A673 (cell line): ENCODE measurements at places on chromosomes 16 and 17. TPM values are rescaled to one million over a fixed set of nuclear protein-coding genes. Genes with fewer than 3 reads are reported as not detected.

ANKS4B gene
- total RNA-seq, result not detected in 2 replicates

DNA sequence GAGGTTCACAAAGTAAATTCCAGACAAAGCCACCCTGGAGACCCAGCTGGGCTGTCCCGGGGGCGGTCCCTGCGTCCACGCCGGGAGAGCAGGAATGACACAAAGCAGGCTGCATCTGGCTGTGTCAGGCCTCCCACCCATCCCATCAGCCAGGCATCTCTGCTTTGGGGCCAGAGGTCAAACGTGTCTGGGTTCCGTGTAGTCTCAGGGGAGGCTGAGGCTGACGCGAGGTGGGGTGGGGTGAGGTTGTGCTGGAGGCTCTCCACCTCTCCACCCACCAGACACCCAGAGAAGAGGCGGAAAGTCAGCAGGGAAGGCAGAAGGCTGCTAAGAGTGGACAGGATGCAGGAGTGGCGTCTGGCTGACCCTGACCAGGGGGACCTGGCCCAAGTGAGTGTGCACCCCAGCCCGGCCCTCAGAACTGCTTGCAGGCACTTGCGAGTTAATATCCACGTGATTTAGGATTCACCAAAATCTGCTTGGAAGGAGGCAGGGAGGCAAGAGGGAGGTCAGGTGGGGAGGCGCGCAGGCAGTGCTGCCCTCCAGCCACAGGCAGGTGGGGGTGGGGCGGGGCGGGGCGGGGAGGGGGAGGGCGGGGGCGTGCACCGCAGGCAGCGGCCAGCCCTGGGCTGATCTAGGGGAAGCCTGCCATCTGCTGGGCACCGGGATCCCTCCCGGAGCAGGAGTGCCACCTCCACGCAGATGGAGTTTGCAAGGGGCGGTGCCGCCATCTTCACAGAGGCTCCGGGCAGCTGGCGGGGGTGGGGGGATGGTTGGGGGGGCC is 44.3 kb downstream of the TBC1D16 start:
- H3K27me3 ChIP-seq, result no peaks in the 10 kb centered on the region
- H3K36me3 ChIP-seq, result no peaks in the 10 kb centered on the region
- H3K4me1 ChIP-seq, result peaks cover 41% of the 10 kb centered on the region
- peak; percentile 90 for DNase-seq

DNA sequence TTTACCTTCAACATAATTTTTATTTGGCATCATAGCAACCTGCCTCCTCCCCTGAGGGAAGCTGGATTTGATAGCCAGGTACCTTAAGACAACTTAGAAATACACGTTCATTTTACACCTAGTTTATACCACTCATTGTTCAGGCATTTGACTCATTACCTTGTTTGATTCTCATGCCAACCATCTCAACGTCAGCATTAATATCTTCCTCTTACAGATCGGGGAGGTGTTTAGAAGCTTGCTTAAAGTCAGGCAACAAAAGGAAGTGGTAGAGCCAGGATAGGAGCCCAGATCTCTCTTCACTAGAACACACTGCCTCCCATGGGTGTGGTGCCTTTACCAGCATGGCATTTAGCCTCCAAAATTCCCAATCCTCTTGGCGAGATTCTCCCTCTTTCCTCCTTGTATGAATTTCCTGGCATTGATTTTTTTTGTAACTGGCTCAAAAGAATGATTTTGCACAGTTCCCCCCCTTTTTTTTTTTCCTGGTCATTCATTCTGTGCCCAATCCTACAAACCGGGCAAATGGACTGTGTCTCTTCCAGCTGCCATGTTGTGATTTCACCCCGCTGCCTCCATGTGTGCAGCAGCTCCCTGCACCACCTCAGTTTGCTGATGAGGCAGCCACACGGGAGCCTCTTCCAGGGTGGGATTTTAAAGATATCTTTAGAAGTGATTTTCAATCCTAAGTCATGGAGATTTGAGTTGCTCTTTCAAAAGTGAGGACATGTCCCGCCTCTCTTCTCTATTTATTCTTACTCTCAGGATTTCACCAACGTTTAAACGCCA is 383.6 kb downstream of the UTP18 start:
- no peak overlapping the region for H3K4me3 ChIP-seq
- H3K36me3 ChIP-seq, result no peaks in the 10 kb centered on the region
- DNase-seq, result no peak
- no peak overlapping the region for H3K27ac ChIP-seq
- no peaks in the 10 kb centered on the region for H3K4me1 ChIP-seq
- H3K27me3 ChIP-seq, result peaks cover 49% of the 10 kb centered on the region

DNA sequence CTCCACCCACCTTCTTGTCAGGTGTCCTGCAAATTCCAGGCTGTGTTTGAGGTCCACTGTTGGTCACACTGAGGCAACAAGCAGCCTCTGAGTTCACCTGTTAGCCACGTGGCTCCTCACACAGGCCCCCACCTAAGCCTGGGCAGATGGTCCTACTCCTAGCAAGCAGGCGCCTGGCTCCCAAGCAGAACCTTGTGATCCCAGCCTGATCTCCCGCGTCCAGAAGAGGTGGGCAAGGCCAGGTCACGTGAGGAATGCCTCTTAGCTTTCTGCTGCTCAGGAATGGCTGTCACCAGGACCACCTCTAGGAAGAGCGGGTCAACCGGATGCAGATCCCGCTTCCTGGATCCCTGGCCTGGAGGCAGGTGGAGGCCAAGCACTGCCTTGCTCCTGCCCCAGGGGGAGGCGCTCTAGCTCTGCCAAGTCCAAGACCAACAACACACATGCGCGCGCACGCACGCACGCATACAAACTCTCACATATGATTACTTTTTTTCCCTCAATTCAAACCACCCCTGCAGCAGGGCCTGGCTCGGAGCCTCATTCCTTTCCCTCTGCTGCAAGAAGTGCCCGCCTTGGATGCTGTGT is 9.5 kb downstream of the CYB561 start:
- no peak for DNase-seq
- H3K27me3 ChIP-seq, result no peaks in the 10 kb centered on the region
- H3K4me3 ChIP-seq, result no peak overlapping the region
- no peaks in the 10 kb centered on the region for H3K36me3 ChIP-seq
- H3K4me1 ChIP-seq, result peaks cover 27% of the 10 kb centered on the region
- no peak overlapping the region for H3K27ac ChIP-seq

DNA sequence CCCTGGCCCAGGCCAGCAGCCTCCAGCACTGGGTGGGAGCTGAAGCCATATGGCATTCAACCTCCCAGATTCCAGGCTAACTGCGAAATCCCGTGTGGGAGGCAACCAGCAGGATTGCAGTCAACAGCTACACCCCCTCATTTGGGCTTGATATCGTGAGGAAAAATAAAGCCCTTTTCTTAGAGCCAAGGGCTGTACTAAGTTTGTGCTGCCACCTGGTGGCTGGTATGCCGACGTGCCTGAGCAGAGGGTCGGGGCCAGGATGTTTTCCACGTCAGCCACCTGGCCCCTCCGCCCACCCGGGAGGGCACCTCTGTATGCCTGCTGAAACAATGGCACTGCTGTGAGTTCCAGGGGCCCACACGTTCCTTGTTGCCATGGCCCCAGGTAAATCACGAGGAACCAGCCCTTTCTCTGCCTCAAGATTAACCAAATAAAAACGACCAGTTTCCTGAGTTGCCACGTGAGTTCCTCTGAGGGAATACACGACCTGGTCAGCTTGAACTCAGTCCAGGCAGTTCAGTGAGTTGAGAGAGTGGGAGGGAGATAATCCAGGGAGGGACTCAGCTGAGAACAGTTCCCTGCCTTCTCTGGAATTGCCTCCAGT is 9.0 kb downstream of the TMEM98 start:
- no peaks in the 10 kb centered on the region for H3K27me3 ChIP-seq
- no peak overlapping the region for H3K4me3 ChIP-seq
- peaks cover 11% of the 10 kb centered on the region for H3K4me1 ChIP-seq
- no peak overlapping the region for H3K27ac ChIP-seq
- peak; percentile 67 for DNase-seq
- H3K36me3 ChIP-seq, result peaks cover 25% of the 10 kb centered on the region
